ENCODE measurements at places on chromosomes 13 and 19.
A peak's percentile ranks its signal among the peaks of the same experiment; 100 is the strongest.

GRCh38 chr13:73341748-73342147, 282.9 kb downstream of the KLF5 start:
- no peak for DNase-seq

DNA sequence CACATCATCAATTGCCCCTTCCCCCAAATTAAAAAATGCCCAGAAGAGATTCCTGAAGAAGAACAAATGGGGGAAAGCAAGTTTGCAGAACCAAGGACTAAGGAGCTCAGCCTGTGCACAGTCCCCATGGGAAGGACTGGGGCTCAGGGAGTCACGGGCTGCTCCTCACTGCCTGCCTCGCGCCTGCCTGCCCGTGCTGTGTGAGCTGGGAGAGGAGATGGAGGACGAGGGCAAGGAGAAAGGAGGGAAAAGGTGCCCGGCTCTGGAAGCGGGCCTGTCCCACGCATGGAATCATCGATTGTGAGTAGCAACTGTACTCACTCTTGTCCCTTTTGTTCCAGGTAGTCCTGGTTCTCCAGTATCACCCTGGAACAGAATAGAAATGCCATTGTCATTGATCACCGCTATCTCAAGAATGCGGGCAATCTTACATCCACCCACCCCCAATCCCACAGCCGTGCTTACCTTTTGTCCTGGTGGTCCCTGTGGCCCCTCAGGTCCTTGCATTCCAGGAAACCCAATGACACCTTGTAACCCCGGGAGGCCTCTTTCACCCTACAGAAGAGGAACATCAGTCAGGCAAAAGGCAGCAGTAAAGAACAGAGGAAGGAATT, 93.4 kb downstream of the COL4A1 start:
- no peak for DNase-seq

DNA sequence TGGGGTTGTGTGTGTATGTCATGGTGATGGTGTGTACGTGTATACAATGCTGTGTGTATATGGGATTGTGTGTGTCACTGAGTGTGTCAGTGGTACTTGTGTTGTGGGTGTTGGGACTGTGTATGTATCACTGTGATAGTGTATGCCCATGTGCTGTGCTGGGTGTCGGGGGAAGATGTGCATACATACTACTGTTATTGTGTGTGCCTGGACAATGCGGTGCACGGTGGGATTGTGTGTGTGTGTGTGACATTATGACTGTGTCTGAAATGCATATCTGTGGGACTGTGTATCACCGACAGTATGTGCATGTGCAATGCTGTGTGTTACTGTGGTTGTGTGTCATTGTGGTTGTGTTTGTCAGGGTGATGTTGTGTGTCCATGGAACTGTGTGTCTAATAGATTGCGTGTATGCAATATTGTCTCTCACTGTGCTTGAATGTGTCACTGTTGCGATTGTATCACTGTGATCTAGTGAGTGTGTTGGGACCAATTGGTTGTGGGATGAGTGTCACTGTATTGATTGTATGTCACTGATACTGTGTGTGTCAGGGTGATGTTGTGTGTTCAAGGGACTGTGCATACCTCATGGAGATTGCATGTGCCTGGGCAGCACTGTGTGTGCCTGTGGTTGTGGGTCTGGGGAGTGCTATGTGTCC, 11.0 kb upstream of the BBC3 start:
- no peak for DNase-seq

- DNase-seq = no peak
Observed at GRCh38 chr13:45103449-45103848, 16.9 kb upstream of the GTF2F2 start.

- peak; percentile 94 for DNase-seq
Observed at GRCh38 chr19:4431808-4432674, 25.6 kb downstream of the UBXN6 start.

- no peak for DNase-seq
Observed at GRCh38 chr13:26412936-26413716, 144.4 kb upstream of the WASF3 start.

GRCh38 chr19:1450735-1451731, 1.1 kb downstream of the APC2 start:
- DNase-seq = no peak

DNA sequence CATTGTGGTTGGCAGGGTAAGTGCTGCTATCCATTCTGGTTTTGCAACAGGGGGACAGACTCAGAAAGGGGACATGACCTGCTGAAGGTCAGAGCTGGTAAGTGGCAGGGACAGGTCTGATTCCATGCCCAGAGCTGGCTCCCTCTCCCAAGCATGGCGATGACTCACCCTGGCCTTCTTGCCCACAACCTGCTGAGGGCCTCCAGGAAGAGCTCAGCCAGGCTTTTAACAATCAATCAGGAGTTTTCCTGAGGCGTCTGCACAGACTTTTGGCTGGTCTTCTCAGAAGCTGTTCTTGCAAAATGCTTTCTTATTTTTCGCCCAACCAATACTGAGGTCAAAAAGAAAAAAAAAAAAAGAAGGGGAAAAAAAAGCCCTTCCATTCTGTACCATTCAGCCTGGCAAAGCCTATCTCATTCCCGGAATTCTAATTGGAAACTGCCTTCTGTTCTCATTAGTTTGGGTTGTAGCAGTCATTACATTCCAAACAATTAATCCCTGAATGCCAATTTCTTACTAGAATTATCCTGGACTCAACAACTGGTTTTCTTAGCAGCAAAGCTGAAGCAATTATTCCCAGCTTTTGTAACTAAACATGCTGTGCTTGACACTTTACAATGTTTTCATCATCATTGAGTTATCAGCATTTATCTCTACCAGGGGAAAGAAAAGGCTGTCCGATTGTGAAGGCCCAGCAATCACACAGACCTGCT, 17.7 kb downstream of the SIAH3 start:
- no peak for DNase-seq

- DNase-seq = no peak
Observed at GRCh38 chr19:12052497-12053169, at the start of gene ZNF878. Gene ZNF878 (minus strand): TSS chr19:12052961. CDS start chr19:12052801, 160 bp downstream.
